Thyroid gland (tissue), 4 donors: ENCODE measurements at places on chromosomes 5 and 9.
A peak's percentile ranks its signal among the peaks of the same experiment; 100 is the strongest.

- DNase-seq, result peak; percentile 66
Measured at GRCh38 chr9:16154521-16155078, 601.8 kb downstream of the CCDC171 start.

- no peak for DNase-seq
Measured at GRCh38 chr9:98185021-98185567, 7.3 kb downstream of the CORO2A start.

DNA sequence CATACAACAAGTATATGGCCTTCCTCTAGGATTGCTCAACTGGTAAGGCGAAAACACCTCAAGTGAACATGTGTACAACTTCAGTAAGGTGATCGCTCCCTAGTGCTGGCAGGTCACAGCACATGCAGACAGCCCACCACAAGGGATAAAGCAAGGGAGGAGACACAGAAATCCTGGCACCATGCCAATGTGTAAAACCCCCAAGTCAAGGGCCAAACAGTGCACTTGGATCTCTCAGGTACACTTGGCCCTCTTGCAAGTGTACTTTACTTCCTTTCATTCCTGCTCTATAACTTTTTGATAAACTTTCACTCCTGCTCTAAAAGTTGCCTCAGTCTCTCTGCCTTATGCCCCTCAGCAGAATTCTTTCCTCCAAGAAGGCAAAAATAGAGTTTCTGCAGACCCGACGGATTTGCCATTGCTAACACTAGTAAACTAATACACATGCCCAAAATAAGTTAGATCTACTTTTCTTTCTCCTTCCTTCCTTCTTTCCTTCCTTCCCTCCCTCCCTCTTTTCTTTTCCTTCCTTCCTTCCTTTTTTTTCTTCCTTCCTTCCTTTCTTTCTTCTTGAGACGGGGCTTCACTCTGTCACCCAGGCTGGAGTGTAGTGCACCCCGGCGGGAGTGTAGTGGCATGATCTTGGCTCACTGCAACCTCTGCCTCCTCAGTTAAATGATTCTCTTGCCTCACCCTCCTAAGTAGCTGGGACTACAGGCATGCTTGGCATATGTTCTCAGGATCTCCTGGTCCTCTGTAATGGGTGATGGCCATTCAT, 6.8 kb upstream of the LNPEP start:
- DNase-seq, result no peak

- DNase-seq, result no peak
Measured at GRCh38 chr9:133276923-133277322, 1.9 kb upstream of the ABO start.

DNA sequence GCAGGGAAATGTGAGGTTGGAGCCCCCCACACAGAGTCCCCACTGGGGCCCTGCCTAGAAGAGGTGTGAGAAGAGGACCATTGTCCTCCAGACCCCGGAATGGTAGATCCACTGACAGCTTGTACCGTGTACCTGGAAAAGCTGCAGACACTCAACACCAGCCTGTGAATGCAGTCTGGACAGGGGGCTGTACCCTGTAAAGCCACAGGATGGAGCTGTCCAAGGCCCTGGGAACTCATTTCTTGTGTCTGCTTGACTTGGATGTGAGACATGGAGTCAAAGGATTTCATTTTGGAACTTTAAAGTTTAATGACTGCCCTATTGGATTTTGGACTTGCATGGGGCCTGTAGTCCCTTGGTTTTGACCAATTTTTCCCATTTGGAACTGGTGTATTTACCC, 535.0 kb upstream of the MEF2C start:
- no peak for DNase-seq

DNA sequence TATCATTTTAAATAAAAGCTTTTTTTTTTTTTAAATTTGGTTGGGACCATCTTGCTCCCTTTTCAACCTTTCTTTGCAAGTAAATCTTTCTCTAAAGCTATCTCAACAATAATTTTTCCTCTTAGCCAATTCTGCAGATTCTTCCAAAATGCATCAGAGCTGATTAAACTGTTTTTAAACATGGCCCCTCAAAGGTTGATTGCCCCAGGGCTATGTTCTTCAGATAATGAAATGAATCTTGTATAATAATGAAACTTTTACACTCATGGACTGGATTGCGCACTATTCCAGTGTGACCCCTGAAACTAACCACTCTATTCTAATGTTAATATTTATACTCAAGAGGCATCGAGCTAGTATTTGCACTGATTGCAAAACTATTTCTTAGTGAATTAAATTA, 222.8 kb upstream of the PRDM9 start:
- DNase-seq, result no peak

- no peak for DNase-seq
Measured at GRCh38 chr5:171649075-171649401, 136.6 kb upstream of the SMIM23 start.

DNA sequence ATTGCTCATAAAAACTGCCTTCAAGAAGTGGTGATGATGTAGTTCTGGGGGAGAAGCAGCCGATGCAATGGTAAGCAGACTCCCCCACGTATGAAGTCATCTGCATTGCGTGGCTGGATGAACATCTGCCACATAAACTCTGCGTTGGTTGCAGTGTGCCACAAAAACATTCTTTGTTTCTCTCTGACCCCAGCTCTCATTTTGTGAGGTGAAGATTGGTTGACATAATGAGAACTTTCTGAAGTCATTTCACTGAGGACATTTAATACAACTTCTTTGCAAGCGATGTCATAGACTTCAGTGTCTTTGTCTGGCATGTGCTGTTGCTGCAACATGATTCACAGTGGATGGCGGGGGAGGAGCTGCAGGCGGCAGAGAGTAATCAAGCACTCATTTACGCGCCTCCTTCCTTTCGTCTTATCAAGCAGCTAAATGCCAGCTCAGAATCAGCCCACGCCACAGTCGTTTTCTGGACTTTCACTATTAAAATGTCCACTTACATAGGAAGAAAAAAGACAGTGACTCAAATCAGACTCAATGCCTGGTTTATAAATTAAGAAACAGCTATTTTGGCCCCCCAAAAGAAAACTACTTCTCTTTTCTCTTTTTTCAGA, 91.5 kb upstream of the NFIL3 start:
- no peak for DNase-seq

GRCh38 chr9:3751125-3751758, 225.4 kb upstream of the RFX3 start:
- DNase-seq, result peak; percentile 65

DNA sequence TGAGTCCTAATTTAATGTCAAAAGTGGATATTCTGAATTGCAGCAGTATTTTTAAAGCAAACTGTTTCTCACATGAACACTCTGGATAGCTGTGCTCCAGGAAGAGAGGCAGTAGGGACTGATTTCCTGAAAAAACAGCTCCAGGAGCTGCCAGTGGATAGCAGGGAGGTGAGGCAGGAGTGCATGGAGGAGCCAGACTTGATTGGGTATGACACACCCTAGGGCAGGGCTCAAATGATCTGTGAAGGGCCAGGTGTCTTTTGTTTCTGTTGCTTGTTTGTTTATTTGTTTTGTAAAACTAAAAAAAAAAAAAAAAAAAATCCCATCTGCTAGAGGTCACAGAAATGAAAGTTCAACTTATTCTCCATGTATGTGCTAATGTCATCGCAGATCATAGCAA, 83.4 kb downstream of the ADRB2 start:
- DNase-seq, result no peak

DNA sequence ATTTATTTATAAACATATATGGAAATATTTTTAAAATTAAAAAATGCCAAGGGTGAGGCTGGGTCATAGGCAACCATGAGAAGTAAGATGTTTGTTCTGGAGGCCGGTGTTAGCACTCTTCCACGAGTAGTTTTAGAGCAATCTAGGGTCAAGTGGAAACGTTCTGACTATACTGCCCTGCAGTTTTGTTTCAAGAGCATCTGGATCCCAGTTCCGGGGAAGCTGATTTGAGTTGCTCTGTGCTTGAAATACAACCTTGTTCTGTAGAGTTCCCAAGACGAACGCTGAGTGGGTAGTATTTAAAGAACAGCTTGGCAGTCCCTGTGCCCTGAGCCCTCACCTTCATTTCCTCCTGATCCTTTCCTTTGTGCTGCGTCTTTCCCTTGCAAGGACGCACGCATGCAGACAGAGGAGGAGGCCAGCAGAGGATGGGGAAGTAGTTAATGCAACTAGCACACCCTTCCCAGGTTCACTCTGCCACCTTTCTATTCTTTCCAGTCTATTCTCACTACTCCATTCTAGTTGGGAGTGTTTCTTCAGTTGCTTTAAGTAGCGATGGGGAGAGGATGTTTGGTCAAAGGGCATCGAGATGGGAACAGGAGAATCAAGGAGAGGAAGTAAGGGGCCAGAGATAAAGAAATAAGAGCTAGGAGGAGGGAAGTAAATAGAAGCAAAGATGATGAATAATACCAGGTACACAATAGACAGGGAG, 68.3 kb upstream of the ZSWIM6 start:
- peak; percentile 46 for DNase-seq

GRCh38 chr5:122775550-122776542, 966 bp downstream of the SNX2 start:
- DNase-seq, result peak; percentile 41

DNA sequence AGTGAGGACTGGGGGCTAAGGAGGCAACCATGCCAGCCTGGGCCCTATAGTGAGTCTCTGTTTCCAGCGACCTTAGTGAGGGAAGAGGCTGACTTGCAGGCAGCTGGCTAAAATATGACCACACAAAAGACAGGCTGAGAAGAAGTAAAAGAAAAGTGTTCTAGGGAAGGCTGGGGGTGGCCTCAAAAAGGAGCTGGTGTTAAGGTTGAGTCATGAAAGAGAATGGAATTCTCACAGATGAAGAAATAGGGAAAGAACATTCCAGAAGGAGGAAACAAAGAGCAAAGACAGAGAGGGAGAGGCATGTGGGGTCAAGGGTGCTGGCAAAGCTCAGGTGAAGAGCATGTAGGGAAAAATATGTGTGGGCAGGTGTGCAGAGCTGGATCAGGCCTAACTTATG, 302.7 kb upstream of the RFX3 start:
- no peak for DNase-seq

DNA sequence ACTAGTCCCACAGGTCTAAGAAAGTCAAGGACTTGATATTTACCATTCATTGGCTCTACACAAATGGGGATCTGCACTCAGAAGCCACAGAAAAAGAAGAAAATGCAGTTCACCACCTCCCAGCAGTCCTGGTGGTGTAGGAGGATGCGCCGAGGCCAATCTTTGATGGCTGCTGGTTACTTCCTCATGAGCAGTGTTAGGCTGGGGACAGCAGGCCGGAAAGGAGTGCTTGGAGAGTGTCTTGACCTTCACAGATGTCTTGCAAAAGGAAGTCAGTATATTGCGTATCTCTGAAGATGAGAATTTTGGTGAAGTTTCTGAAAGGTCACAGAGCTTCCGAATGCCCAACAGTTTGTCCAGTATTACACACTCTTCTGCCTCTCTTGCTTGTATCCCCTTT, 597.0 kb downstream of the EBF1 start:
- DNase-seq, result no peak

DNA sequence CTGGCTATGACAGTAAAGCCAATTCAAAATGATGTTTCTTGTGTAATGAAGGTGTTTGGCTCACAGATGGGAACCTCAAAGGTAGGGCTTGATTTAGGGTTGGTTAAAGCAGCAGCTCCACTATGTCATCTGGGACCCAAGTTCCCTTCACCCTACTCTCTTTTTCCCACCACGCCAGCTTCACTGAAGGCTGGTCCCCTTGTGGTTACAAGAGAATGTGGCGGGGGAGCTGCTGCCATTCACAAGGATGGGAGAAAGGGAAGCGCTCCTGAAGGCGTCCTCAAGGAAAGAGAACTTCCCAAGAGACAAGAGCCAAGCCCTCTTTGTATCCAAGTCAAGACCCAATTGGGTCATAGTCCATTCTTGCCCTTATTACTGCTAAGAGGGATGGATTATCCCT, 72.7 kb downstream of the NTRK2 start:
- DNase-seq, result no peak

DNA sequence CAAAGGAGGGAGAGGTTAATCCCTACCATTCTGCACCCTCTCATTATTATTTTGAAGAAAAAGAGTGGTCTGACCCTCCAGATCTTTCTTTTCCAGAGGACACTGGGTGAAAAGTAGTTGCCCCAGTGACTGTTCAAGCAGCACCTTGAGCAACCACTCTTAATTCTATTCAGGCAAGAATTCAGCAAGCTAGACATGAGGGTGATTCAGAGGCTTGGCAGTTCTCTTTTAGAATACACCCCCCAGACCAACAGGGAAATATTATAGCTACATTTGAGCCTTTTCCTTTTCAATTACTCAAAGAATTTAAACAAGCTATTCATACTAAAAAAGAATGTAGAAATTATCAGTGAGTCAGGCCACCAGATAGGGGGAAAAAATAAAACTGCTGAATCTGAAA, 178.3 kb downstream of the MRPS30 start:
- peak; percentile 32 for DNase-seq

GRCh38 chr9:13608451-13608850, 329.0 kb upstream of the MPDZ start:
- DNase-seq, result no peak

- no peak for DNase-seq
Measured at GRCh38 chr9:132414731-132415130, 4.7 kb downstream of the CFAP77 start.

- DNase-seq, result no peak
Measured at GRCh38 chr9:85858056-85858750, 82.7 kb upstream of the NAA35 start.

- peak; percentile 90 for DNase-seq
Measured at GRCh38 chr5:172437445-172438318, 16.6 kb downstream of the SH3PXD2B start.

- DNase-seq, result no peak
Measured at GRCh38 chr9:124415852-124416484, 726 bp upstream of the PSMB7 start.

DNA sequence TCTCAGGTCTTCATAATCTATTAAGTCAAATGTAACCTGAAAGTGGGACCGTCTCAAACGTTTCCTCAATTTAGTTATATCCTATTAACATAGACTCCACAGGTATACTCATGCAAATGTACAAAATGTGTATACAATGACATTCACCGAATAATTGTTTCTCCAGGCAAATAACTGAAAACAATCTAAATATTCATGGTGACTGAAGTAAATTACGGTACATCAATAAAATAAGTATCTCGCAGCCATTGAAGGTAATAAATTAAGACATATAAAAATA, 482 bp downstream of the IARS1 start:
- no peak for DNase-seq

DNA sequence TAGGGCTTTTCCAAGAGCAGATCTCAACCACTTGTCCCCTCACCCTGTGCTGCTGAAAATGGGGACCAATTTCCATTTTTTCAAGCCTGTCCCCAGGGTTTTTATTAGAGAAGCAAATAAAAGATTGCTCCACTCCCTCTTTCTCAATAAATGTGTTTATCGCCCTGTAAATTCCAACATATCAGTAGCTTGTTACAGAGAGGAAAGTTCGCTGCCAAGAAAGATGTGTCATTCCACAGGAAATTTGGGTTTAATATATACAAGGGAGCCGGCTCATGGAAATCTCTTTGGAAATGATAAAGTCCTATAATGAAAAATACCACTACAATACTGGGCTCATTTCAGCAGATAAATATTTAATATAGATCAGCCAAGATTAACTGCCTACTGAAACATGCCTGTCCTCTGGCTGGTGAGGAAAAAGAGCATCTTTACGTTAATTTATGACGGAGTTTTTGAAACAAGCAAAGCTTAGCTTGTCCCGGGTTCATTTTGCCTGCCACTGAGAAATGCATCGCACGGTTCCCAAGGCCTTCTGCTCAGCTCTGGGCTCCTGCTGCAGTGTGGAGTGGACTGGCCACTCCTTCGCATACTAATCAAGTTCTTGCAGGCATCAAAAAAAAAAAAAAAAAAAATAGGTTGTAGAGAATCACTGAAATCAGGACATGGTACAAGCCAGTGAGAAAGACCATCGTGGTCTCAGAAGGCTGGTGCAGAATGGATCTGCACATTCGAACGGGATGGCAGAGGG, 84.5 kb downstream of the BRINP1 start:
- DNase-seq, result no peak
